ENCODE measurements at places on chromosomes 4 and X.

DNA sequence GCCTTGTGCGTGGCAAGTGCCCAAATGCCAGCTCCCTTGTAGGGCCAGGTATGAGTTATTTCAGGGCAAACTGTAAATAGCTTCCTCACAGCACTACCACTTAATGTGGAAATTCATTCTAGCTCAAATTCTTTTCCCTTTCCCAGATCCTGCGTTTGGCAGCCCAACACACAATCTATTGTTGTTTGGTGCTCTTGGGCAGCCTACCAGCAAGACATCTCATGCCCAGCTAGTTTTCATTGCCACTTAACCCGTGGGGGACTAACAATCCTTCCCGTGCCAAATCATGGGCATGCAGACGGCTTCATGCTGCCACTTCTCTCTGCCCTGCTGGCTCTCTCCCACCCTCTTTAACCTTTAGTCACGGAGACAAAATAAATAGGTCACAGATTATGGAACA is 454.2 kb downstream of the GRIA2 start:
- DNase-seq: no peak

DNA sequence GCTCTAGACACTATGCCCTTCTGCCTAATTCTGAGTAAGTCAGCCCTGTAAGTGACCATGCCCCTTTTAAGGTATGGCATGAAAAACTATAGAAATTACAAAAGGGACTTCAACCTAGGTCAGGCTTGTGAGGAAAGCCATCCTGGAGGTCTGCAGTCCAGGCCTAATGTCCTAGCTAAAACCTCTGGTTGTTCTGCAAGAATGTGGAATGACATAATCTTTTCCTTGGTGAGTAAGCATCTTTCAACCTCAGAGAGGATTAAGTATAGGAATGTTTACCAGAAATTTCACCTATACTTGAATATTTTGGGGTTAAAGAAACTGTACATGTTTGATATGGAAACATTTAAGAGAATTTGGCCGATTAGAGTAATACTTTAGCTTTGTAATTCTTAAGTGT is 23.8 kb upstream of the HPSE start:
- DNase-seq: no peak

- DNase-seq: no peak
These were observed 26.3 kb upstream of the PRSS48 start for GRCh38 chr4:151250706-151251105.

- no peak for DNase-seq
These were observed 225.3 kb downstream of the ANAPC10 start for GRCh38 chr4:144872508-144873225.

GRCh38 chr4:13430834-13431568 is 53.1 kb downstream of the RAB28 start:
- DNase-seq: no peak

All from aorta (tissue), 5 donors.